ENCODE measurements at places on chromosomes 1 and 21.

- no peak for DNase-seq
These were observed 21.0 kb downstream of the PCSK9 start for GRCh38 chr1:55060133-55060999.

DNA sequence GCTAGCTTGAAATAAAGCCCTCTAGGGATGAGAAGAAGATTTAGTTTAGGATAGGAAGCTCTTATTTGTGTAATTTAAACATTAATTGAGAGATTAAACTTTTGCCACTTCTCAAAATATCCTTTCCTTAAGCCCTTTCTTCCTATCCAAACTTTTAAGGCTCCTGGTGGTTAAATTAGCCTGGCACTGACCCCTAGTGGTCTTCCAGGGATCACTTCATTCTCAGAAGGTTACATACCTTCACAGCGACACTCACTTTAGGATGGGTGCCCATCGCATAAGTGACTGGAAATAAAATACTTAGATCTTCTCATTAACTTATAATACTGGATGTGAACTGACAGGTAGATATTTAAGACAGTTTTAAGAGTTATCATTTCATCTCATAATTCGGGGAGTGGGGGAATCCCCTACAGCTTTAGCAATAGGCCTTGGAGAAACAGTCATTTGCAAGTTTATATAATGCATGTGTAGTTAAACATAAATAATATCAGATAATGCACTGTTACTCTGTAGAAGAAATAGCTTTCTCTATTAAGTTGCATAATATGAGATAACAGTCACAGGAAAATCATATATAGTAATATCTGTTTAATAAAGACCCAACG lies 7.4 kb downstream of the LHX9 start:
- DNase-seq = no peak

DNA sequence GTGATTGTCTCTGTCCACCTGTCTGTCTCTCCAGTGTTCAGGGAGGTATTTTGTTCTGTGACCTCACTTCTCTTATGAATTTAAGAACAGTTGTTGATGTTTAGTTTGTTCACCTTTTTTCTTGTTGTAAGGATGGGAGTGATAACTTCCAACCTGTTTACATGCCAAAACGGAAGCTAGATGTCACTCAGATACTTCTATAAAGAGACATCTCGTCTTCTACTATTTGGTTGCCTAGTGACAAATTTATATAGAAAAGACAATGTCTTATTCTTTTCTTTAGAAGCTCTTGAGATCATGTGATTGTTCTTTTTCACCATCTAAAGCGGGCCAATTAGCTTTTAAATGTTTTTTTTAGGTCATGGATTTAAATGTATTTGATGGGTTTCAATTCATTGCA lies 33.8 kb downstream of the PRSS38 start:
- DNase-seq = no peak

DNA sequence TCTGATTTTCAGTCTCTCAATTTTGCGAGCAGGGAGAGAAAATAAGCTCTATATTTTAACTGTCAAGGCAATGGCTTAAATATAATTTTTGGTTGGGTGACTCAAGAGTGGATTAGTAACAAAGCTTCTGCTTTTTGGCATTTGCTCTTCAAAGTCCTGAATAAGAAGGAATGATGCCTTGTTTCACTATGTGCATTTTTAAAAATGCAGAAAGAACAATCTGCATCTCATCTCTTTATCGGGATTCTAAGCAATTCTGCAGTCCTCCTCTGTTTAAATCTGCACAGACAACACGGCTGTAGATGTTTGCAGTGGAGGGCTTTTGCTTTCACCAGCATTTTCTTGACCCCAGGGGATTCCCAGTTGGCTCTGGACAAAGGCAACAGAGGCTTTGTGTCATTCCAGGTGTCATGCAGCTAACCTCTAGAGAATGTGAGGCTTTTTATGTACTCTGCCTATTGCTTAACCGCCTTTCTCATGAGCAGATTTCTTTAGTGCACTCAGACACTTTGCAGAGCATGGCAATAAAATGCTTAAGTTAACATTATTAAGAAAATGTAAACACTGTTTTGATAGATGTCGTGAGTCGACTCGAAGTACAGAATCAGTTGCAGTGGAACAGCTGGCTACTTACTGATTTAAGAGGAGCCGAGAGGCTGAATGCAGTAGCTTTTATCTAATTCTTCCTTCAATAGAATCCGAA lies 783.2 kb upstream of the NEGR1 start:
- no peak for DNase-seq

- no peak for DNase-seq
These were observed 123.8 kb downstream of the TLR5 start for GRCh38 chr1:223019256-223019655.

- no peak for DNase-seq
These were observed 73.9 kb downstream of the RAP1GAP start for GRCh38 chr1:21594935-21595897.

- DNase-seq = no peak
These were observed 88.8 kb downstream of the KIF1B start for GRCh38 chr1:10299151-10299550.

- no peak for DNase-seq
These were observed 46.5 kb downstream of the NENF start for GRCh38 chr1:212479188-212479587.

- DNase-seq = no peak
These were observed 901 bp upstream of the RXFP4 start for GRCh38 chr1:155940482-155940992.

GRCh38 chr1:185934476-185935189 lies 200.4 kb downstream of the HMCN1 start:
- DNase-seq = no peak

- DNase-seq = no peak
These were observed 118.5 kb downstream of the ZMYM4 start for GRCh38 chr1:35386959-35387358.

DNA sequence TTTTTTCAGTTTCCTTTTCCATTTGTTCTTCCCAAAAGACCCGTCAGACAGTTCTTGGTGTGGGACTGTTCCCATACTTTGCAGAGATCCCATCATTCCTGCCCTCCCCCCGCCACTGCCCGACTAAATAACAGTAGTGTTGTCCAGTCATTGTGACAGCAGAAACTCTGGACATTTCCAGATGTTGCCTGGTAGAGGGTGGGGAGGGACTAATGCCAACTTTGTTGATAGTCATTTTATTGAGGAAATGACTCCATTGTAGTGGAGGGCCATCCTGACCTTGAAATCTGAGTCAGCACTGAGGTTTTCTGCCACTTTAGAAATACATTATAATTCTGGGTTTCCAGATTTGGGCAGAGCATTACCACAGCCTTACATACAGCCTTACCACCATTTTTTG lies 85.4 kb downstream of the CEP350 start:
- no peak for DNase-seq

- no peak for DNase-seq
These were observed 14.0 kb upstream of the S100B start for GRCh38 chr21:46618738-46619379.

DNA sequence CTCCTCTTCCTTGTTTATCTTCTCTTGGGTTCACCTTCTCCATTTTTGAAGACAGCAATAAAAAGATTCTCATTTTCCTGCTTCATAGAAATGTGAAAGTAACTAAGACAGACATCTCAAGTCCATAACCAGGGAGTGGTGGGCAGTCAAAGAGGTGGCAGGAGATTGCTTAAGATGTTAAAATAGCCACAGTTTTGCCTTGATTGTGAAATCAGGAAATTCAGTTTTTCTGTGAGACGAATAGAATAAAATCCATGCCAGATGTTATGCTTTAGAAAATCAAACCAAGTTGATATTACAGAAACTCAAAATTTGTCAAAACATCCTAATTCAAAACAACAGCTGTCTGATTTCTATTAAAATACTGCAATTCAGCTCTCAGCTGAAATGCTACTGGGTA lies 57.2 kb downstream of the TNN start:
- no peak for DNase-seq

DNA sequence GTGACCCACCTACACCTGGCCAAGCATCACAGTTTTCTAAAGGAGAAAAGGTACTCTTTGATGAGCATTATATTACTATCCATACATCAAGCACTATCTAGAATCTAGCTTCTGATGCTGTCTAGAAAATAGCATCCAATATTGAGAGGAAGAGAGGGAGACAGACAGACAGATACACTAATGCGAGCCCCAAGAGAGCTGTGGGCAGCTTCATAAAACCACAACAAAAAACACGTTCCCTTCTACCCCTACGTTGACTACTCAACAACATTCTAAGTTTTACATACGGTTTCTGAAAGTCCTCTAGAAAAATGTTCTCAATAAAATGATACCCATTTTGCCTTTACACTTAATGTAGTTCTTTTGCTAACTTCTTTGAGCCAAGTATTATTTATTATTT lies 221.8 kb downstream of the SLC45A1 start:
- DNase-seq = no peak

GRCh38 chr21:31497914-31498313 lies 153.9 kb upstream of the TIAM1 start:
- no peak for DNase-seq

DNA sequence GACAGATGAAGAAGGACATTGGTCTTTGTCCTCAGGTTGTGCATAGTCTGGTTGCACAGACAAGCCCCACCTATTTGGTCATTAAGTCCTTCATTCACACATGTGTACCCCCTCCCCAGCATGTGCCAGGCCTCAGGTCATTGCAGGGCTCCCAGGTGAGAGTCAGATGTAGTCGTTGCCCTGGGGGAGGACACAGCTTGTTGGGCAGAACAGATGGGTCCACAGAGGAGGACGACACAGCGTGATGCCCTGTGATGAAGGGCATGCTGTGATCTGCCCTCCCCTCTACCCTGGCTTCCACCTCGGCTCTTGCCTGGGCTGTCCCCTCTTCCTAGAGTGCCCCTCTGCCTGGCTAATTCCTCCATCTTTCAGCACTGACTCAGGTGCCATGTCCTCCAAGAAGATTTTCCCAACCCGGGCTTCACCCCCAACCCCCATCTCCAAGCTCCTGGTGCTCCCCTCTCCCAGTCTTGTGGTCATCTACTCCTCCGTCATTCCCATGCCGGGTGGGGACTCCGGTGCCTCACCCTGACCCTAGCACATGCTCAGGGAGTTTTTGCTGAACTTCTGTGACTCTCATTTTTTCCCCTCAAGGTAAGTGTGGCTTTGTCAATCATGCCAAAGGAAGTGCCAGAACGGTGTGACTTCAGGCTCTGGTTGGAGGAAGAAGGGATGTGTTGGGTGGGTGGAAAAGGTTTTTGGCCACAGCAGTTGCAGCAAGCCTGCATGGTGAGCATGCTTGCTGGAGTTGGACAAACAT lies 220.5 kb downstream of the FOXD2 start:
- DNase-seq = no peak

- DNase-seq = no peak
These were observed 541.1 kb upstream of the CAMK1G start for GRCh38 chr1:209042413-209042812.

GRCh38 chr1:81437649-81438048 lies 363.1 kb upstream of the ADGRL2 start:
- no peak for DNase-seq

GRCh38 chr1:227541796-227542152 lies 21.6 kb upstream of the ZNF678 start:
- no peak for DNase-seq

DNA sequence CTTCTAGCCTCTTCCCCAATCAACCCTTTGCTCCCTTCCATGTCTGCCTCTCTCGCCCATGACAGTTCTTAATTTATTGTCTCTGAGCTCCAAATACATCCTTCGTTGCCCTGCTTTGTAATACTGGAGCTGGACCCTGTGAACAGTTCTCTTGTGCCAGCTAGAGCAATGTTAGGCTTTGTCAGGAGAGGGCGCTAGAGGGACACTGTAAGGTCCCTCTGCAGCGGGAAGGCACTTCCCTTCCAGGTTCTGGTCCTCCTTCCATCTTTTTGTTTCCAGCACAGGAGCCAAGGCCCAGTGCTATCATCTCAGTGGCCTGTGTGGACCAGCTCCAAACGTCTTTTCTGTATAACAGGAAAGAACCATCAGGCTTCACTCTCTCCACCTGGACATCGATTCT lies 95.9 kb downstream of the PTPRU start:
- DNase-seq = no peak

DNA sequence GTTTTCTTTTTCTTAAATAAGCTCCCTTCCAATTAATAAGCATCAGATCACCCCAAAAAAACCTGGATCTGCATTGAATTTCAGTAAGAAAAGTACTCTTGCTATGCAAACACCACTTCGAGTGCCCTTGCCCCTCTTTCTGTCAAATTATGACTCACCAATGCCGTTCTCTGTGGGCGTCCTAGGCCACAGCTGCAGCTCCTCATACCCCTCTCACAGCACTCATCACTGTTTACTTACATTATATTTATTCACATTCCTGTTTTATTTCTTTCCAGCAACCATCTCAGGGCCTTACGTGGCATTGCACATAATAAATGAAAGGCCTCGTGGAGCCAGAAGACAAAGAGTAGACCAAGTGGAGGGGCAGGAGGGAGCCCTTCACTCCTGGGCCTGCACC lies 99.1 kb upstream of the CTTNBP2NL start:
- DNase-seq = no peak

DNA sequence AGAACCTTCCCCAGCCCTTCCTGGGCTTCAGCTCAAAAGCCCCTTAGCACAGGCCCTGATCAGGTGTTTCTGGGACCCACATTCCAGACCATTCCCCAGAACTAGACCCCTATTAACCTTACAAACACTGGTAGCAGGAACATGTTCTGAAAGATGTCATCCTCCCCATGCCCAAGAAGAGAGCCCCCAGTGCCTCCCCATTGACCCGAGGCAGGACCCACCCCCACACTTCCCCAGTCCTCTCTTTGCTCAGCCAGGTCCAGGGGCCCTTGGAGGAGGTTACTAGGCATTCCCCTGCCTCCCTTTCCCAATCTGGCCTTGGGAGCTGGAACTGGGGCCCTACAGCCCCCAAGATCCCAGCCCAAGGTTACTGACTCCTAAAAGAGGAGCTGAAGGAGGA lies 38.9 kb upstream of the HMGB4 start:
- DNase-seq = no peak

DNA sequence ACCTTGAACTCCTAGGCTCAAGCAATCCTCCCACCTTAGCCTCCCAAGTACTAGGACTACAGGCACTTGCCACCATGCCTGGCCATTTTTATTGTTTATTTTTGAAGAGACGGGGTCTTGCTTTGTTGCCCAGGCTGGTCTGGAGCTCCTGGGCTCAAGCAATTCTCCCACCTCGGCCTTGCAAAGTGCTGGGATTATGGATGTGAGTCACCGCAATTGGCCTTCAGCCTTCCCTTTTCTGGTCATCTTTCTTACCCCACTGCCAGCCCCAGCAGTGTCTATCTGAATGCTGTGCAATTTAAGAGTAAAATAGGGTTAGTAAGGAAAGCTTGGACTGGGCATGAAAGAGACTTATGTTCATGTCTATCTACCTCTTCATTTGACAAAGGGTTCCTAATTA lies 6.1 kb upstream of the KLF17 start:
- no peak for DNase-seq

GRCh38 chr1:44371206-44371605 lies 16.1 kb upstream of the ERI3 start:
- no peak for DNase-seq

DNA sequence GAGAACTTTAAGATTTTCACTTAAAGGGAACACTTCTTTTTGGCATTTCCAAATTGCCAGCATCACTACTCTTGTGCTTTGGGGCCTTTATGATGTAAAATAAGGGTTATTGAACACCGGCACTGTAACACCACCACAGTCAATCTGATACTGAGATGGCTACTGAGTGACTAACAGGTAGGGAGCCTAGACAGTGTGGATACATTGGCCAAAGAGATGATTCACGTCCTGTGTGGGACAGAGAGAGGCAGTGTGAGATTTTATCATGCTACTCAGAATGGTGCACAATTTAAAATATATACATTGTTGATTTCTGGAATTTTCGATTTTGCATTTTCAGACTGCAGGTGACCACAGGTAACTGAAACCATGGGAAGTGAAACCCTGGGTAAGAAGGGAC lies 261.6 kb downstream of the SPATA17 start:
- DNase-seq = no peak
